ENCODE measurements at places on chromosomes 3 and 15.

DNA sequence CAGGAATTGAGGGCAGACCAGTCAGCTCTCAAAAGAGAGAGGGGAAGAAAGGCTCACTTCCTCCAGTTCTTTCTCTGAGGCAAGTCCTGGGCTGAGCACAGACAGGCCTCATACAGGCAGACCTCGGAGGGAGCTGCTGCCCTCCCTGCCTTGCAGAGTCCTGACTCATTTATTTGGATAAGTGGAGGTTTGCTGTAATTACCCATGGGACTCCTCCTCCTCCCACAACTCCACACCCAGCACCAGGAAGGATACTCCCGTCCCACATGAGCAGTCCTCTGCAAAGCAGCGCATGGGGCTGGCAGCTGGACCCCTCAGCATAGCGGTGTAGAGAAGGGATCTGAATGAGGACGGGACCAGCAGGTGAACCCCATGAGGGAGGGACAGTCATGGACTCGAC, 13.4 kb upstream of the SCN10A start:
- no peak for DNase-seq

GRCh38 chr15:68145706-68146105, 59.4 kb downstream of the CALML4 start:
- no peak for DNase-seq

DNA sequence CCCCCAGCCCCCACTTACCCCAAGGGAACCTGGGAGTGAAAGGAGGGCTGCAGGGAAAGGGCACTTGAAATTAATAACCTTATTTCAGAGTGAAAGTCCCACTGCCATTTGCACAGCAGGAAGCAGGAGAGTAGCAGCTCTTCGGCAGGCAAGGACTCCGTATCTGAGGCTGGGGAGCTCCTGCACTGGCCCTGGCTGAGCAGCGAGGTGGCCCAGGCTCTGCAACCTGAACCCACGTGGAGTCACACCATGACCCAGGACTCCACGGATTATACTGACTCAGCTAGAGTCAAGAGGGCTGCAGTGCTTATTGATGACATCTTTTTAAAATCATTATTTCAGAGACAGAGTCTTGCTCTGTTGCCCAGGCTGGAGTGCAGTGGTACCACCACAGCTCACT, 214.5 kb downstream of the XXYLT1 start:
- DNase-seq: no peak

DNA sequence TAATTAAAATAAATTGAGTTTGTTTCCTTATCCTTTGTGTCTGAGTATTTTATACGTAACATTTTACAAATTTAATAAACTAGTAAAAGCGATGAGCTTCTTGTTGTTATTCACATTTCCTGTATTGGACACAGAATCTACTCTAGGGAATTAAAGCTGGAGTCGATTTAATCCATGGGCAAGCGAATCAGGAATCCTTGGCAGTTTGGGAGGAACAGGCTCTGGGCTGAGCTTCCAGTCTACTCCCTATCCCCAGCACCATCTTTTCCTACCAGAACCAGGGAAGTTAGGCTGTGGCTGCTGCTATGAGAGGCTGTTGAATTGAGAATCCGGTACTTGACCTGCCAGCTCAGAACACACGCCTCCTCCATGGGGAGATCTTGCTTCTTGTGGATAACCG, 437.3 kb upstream of the TPM1 start:
- DNase-seq: no peak

DNA sequence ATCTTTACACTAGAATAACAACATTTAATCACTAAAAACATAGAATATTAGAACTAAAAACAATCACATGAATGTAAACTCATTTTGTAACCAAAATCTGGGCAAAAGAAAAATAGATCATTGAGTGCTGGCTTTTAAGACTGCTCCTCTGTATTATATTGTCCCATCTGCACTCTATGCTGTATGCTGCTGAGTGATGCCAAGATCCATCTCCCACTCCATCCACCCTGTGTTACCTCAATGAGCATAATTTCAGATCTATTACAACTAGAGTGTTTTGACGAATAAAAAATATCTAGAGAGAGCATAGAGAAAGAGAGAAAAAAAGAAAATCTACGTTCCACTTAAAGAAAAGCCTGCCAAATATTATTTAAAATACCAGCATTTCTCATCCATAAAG, 1060.4 kb downstream of the ZPLD1 start:
- DNase-seq: no peak

GRCh38 chr3:172034786-172035685, 4.3 kb upstream of the FNDC3B start:
- no peak for DNase-seq

DNA sequence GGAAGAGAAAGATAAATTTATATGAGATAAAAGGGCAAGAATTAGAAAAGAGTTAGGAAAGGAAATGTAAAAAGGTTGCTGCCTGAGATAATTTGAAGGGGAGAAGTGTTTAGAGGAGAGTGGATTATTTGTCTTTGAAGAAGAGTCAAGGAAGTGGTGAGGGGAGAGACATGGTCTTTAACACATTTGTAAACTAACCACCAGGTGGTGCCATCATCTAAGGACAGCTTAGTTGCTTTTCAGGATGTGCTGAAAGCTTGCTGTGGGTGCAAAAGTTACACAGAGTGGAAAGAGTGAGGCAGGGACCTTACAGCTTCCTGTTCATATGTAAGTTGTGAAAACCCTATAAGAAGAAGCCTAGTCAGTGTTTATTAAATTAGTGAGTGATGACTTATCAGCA, 114.1 kb upstream of the DNAJC19 start:
- no peak for DNase-seq

DNA sequence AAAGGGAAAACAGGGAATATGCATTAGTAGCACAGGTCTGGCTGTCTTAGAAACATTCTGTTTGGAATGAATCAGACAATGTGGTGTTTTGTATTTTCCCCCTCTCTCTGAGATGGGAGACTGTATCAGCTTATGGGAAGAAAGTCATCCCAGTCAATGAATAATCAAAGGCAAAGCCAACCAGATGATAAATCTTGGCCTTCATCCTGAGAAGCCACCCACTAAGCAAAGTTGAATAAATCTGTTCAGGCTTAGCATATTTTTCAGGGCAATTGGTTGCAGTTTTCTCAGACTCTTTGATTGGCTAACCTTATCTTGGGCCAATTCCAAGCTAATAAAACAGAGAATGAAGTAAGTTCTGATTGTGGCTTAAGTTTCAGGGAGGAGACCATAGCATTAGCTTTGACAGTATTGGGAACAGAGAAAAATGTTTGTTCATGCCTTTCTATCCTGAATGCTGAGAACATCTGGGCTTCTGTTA, 63.6 kb upstream of the ARL8B start:
- DNase-seq: no peak

DNA sequence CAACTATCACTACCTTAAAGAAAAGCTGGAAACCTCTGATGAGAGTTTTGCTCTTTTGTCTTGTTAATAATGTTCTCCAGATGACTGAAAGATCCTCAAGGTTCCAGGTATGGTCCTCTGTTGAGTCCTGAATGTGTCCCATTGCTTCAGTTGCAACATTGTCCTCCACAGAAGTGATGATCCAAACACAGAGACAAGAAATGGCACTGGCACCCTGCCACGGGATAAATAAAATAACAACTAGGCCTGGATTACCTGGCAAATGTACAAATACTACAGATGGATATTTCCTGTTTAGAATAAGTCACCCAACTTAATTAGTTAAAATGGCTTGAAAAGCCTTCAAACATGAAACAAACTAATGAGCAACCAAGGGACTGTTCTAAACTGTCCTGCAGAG, 58.3 kb downstream of the EIF3J start:
- DNase-seq: no peak

DNA sequence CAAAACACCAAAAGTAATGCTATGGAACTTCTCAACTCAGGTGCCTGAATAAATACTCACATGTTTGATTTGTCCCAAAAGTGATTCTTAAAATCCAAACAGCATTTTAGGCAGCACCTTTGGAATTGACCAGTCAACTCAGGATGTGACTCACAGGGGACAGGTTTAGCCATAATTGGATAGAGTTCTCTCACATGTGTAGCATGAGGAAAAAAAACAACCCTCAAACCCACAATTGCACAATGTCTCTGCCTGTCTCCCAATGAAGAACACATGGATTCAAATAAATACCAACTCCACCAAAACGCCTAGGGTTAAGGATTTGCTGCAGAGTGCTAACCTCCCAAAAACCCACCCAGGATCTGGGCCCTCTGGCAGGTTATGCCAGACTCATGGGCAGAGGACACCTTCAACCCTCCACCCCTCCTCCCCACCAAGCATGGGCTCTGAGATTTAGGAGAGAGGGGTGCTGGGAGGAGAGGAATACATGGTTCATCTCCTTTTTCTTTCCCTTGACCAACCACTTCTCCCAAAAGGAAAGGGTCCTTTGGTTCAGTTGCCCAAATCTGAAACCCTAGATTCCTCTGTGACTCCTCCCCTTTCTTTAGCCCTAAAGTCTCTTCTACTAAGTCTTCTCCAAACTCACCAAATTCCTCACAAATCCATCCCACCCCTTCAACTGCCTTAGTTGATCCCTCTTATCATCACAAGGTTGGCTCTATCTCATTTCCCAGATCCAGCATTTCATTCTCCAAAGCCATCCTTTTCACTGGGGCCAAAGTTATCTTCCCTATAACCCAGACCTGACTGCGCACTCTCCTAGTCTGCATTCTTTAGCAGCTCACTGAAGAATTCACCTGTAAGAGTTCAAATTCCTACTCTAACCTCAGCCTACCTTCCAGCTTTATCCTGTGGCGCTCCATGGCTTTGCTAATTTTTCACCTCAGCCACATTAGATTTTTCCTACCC, 7.7 kb downstream of the RYK start:
- no peak for DNase-seq

Data from stimulated activated effector memory CD8-positive, alpha-beta T cell treated with anti-CD3 and anti-CD28 coated beads, Interleukin-12 subunit alpha, Interleukin-12 subunit beta, amount 100 ng/mL, for 72 hours (primary cell).